ENCODE measurements at places on chromosomes 7 and 10.

DNA sequence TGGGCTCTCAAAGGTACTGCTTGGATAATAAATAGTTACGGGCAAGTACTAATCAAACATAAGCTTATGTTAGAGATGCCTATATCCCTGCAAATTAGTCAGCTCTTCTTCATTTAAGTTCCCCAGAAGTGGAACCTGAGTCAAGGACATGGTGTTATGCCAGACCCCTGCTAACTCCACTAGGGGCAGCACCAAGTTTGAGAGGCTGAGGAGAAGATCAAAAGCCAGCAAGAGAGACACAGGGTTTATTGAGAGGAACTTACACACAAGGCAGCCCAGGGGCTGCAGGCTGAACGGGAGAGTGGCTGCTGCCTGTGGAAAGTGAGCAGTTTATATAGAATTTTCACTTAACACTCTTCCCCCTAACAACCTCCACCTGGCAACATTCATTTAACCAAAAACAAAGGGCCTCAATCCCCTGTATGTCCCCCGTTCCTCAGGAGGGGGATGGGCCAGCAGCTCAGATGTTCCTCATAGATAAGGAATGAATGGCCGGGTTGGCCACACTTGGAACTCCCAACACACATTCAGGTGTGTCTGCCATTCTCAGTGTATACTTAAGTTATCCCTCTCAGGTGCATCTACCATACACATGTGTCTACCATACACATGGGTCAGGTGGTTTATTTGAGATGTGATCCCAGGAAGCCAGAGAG lies 62.6 kb upstream of the GHITM start:
- no peak for DNase-seq

DNA sequence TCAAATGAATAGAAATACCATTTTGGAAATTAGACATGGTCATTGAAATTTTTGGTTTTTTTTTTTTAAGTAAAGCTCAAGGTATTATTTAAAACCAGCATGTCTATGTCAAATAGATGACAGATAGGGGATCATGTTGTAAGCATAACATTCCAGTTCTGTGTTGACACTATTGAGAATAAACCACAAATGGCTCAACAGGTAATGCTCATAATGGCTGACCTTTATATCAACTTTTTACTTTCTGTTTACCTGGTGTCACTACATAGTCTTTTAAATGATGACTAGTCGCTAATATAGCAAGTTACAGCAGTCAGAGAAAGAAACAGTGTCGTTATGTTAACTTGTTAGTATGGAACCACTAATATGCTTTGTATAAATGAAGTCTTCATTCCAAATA lies 616.0 kb downstream of the GATA3 start:
- no peak for DNase-seq

DNA sequence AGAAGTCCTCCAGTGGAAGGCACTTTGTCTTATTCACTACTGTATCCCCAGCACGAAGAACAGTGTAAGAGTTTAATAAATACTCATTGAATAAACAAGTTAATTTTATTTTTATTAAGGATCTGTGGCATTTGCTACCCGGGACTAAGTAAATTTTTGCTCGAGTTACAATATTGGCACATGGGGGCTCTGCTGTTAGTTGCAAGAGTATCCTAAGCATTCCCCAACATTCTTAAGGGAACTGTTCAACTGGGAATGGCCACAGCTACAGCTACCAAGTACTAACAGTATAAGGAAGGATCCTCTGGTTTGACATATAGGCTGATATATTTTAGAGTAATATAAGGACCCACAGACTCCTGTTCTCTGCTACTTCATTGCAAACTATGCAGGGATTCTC lies 8.7 kb upstream of the LRRTM3 start:
- no peak for DNase-seq

- no peak for DNase-seq
Measured at GRCh38 chr10:103058034-103058433, 135.0 kb downstream of the NT5C2 start.

DNA sequence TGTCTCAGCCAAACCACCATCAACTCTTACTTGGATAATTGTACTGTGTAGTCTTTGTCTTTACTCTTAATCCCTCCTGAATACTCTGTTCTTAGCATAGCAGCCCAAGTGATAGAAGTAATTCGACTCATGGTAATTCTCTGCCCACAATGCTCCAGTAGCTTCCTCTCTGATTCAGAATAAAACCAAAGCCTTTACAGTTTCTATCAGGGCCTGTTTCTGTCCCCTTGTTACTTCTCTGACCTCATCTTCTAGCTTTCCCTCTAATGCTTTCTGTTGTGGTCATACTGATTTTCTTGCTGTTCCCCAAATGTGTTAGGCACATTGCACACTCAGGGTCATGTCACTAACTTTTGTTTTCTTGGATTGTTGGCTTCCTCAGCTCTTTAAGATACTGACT lies 8.0 kb downstream of the ZNF518A start:
- DNase-seq, result no peak

- DNase-seq, result no peak
Measured at GRCh38 chr7:14836571-14837189, 65.9 kb downstream of the DGKB start.

GRCh38 chr10:11074536-11075267 lies 57.0 kb downstream of the CELF2 start:
- DNase-seq, result no peak

- DNase-seq, result no peak
Measured at GRCh38 chr10:93445978-93446720, 36.0 kb downstream of the MYOF start.

- no peak for DNase-seq
Measured at GRCh38 chr7:122709930-122710646, 7.4 kb upstream of the RNF148 start.

GRCh38 chr7:142939226-142939910 lies at the start of gene LLCFC1:
Gene LLCFC1 (plus strand): TSS chr7:142939484. CDS start chr7:142939622, 138 bp downstream.
- no peak for DNase-seq

DNA sequence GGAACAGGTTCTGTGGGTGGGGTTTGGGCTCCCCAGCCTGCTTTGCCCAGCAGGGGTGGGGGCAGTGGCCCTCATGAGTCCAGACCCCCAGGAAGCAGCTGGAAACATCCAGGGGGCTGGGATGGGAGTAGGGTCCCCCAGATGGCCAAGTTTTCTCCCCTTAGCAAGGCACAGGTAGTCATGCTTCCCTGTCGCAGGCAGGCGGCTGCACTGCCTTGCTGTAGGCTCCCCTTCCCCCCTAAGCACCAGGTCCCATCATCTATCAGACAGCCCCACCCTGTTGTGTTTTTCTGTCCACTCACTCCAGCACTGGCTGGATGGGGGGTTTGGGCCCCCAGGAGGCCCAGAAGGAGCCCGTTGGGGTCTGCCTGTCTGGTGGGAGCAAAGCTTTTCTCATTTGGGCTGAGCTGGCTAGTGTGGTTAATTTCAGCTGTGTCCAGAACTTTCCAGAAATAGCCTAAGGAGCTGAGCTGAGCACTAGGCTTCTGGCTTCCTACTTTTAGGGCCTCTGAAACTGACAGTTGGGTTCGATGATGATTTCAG lies 7.9 kb downstream of the BRI3 start:
- no peak for DNase-seq

- no peak for DNase-seq
Measured at GRCh38 chr10:109259293-109259692, 664.0 kb downstream of the XPNPEP1 start.

- DNase-seq, result no peak
Measured at GRCh38 chr7:151694828-151695580, 175.3 kb upstream of the RHEB start.

DNA sequence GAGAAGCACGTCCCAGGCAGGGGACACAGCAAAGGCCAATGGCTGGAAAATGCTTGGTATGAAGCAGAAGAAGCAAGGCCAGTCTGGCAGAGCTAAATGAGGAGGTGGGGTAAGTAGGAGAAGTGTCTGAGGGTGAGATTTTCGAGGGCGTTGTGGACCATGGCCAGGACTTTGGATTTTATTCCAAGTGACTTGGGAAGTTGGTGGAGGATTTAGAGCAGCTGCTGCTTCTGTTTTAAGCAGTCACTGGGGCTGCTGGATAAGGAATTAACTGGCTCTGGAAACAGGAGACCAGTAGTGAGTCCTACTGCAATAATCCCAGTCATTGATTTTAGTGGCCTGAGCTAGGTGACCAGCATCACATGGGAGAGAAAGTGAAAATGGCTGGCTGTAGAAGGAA lies 67.6 kb upstream of the GSDME start:
- no peak for DNase-seq

DNA sequence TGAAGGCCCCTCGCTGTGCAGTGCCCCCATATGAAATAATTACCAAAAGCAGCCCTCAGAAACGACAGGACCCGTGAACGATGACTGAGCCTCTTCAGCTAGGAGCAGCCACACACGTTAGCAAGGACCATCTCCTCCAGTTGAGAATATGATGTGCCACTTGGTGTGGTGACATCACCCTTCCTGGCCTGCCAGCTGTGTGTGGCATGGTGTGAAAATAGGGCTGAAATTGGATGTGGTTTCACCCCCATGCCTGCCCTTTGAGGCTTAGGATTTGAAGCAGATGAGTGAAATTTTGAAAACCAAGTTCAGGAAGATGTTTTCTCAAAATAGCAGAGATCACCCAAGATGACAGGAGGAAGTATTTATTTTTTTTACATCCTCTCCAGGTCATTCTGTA lies 49.1 kb upstream of the BTBD16 start:
- no peak for DNase-seq

DNA sequence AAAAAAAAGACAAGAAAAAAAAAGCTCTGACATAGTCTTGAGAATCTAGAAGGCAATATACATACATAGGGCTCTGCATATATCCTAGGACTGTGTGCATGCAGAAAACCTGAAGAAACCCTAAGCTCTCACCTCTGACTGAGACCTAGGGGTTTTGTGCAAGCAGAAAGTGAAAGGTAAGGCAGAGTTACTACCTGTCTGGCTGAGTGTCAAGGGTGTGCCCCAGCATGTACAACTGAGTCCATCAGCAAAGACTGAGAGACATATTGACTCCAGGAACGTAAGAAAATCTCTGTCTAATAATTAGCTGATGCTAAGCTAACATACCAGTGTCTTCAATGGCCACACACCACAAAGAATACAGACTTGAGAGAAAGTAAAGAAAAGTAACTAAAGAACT lies 16.3 kb upstream of the HNRNPH3 start:
- no peak for DNase-seq

GRCh38 chr10:48623607-48624132 lies 18.8 kb upstream of the ARHGAP22 start:
- no peak for DNase-seq

DNA sequence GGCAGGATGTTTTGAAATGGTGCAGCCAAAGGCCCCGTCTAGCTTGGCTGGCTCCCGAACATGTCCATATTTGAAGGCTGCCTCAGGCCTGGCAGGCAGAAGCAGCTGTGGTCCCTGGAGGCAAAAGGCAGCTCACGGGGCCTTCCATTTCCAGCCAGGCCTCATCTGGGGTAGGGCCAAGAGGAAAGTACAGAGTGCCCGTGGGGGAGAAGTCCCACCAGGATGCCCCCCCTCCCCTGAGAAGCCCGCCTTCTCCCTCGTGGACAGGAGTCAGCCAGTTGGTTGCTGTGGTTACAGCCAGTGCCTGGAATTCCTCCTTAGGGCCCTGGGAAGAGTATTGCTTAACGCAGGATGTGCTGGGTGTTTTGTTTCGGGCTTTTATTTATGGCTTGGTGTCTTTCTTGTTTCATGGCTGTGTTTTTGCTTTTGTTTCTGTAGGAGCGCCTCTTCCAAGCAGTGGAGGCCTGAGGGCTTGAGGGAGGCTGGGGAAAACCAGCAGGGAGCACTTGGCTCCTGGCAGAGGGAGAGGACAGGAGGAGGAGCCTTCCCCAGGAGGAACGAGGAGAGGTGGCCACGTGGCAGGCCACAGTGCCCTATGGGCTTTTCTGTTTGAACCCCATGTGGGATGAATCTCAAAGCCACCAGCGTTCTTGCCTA lies 45.4 kb downstream of the CHST3 start:
- no peak for DNase-seq

DNA sequence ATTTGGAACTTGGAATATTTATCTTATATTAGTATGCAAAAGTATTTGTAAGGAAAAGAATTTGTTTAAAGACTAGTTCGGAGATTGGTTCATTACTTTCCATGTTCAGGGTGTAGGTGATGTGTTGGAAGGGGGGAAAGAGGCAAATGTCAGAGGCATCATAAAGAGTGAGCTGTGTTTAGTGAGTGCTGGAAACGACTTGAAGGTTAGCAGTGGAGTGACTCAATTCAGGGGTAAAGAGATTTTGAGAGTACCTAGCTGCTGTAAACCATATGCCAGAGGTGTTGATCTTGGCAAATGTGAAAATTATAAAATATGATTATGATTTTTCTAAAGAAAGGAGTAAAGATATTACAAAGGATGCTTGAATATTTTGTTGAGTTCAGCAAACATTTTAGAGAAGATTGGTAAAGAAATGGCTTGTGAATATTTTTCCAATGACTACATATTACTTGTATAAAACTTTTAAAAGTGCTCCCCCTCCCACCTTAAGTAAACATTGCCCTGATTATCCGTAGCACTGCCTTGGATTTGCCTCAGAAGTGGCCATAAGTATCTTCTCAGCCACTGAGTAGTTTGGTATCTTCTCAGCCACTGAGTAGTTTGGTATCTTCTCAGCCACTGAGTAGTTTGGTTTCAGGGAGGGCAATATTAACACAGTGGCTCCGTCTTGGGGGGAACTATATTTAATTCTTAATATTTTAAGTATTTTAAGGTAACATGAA lies 51.5 kb downstream of the ZNRF2 start:
- DNase-seq, result no peak

DNA sequence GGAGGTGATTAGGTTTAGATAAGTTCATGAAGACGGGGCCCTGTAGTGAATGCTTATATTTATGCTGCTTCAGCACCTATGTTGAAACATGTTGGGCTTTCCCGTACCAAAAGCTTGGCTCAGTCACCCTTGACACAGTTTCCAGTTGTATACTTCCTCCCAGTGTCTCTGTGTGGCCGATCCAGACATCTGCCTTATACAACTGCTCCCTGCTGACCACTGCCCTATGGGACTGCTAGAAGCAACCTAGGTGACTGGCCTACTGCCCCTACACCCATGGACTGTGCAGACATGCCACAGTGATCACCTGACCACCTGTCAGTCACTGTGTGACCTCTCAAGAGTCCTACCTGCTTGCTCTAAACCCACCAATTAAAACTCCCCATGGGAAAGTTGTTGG lies 22.6 kb upstream of the TSPAN13 start:
- no peak for DNase-seq

- no peak for DNase-seq
Measured at GRCh38 chr7:115679976-115680375, 350.6 kb downstream of the TFEC start.

DNA sequence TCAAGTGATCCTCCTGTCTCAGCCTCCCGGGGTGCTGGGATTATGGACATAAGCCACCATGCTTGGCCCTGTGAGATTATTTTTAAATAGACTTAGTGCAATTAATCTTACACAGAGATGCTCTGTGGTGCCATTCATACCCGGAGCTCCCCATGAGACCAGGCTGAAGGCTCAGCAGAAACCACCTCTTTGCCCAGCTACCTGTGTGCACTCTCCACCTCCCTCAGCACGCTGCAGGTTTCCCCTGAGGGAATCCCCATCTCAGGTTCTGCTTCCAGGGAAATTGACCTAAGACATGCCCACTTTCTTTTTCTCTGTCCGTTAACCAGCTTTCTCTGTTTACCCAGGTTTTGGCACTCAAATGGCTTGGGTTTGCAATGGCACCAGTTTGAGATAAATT lies 260.5 kb downstream of the SFMBT2 start:
- no peak for DNase-seq

Measured in cortex of kidney (tissue), 1 donor.